Stimulated activated CD8-positive, alpha-beta memory T cell treated with anti-CD3 and anti-CD28 coated beads, Interleukin-7, amount 100 ng/mL, for 4 hours (primary cell): ENCODE measurements at places on chromosomes 11 and 22.

GRCh38 chr11:93291110-93291509 lies 39.4 kb upstream of the DEUP1 start:
- no peak for DNase-seq

DNA sequence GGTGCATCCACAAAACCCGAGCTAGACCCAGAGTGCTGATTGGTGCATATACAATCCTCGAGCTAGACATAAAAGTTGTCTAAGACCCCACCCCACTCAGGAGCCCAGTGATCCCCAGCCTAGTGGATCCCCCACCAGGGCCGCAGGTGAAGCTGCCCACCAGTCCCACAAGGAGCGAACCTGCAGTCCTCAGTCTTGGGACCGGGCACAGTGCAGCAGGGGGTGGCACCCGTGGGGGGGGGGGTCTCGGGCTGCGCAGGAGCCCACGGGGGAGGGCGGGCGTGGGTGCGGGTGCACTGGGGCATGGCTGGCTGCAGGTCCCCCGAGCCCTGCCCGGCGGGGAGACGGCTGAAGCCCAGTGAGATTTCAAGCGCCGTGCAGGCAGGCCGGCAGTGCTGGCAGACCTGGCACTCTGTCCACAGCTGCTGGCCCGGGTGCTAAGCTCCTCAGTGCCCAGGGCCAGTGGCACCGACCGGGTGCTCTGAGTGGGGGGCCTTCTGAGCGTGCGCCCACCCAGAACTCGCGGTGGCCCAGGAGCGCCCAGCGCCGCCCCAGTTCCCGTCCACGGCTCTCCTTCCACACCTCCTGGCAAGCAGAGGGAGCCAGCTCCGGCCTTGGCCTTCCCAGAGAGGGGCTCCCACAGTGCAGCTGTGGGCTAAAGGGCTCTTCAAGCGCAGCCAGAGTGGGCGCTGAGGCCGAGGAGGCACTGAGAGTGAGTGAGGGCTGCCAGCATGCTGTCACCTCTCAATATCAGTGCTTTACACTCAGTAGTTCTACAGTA lies 989.1 kb downstream of the FAM181B start:
- DNase-seq, result no peak

DNA sequence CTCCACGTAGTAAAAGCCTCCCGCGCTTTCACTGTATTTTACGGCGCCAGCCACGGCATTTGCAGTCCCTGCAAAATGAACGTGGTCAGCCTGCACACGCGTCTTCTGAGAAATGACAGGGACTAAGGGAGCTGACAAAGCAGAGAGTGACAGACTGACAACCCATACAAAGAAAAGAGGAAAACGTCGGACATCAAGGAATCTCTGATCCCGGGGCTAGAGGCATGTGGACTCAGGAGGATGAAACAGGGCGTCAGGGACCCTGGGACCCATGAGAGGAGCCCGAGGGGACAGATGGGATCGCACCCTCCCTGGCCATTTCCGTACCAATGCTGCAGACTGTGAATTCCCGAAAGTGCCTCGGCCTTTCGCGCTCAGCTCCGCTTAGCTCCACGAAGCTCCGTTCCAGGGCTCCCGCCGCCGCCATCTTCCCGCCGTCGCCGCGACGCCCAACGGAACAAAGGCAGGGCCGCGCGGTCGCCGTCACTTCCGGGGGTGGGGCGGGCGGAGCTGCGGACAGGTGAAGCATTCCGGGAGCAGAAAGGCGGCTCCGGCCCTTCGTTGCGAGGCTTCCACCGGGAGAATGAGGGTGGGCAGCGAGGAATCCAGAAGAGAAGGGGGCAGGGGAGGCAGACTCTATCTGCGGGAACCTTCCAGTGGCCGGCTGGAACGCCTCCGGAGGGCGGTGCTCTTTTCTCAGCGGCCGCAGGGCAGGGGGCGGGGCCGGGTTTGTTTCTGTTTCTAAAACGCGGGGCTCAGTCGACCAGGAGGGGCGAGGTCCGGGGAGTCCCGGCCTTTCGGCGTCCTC lies at the start of gene NUP160:
Gene NUP160, minus strand, starts transcription at position 459 of the 808 bp plus-strand sequence. Its CDS starts 32 bp downstream, at position 427.
- DNase-seq, result peak; percentile 73

- no peak for DNase-seq
Observed at GRCh38 chr22:17097062-17097461, 12.3 kb downstream of the IL17RA start.

DNA sequence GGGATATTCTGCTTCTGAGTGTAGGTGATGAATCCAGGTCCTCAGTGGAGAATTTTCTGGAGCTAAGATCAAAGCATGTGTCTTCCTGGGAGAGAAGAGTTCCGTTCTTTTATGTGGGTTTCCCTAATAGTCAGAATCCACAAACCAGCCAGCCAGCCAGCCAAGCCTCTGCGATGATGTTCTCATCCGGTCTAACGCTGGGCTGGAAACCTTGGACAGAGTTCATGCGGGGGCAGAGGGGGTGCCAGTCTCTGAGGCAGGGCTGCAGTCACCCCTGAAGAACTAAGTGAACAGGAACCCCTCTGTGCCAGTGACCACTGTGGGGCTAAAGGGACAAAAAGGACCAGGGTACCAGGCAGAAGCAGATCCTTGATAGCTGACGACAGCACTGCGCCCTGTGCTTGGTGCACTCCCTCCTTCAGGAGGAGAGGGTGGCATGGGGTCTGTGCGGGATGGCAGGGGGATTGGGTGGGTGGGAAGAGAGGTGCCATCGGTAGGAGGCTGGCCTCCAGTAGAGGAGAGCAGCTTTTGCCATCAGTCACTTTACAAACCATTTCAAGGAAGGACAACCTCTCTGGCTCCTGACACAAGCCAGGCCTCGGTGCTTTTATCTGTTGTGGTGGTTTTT lies 27.1 kb downstream of the ADAMTS15 start:
- no peak for DNase-seq

GRCh38 chr11:36500315-36500721 lies 9.8 kb downstream of the TRAF6 start:
- DNase-seq, result no peak

DNA sequence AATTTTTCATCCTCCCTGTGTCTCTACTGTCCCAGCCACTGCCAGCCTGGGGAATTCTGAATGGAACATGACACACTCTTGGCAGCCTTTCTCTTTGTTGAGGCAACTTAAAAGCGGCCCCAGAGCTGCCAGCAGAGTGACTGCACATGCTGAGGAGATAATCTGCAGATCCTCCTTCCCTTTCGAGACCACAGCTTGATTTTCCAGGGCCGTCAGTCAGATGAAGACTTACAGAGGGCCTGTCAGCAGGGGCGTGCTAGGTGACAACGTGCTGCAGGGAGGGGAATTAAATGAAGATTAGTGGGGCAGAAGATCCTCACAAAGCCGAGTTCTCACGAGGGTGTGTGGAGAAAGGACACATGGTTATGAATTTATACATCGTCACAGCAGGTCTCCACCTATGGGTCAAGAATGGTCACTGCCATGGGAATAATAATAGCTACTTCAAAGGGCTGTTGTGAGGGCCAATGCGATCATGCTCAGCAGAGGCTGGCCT lies 193.5 kb upstream of the PITPNB start:
- no peak for DNase-seq

DNA sequence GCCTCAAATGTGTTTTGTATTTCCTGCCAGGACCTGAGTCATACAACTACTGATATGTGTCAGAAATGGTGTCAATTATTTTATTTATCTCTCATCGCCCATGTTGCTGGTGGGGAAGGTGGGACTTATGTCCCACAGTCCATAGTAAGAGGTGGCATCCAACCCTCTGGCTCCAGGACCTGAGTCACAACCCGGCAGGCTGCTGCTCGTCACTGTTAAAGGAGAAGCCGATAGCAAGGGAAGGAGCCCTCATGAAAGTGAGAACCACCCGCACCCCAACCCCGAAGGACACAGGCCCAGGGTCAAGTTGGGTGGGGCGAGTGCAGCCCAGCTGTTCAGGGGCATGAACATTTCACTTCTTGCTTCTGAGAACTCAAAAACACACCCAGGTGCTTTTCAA lies 33.1 kb upstream of the TP53I11 start:
- no peak for DNase-seq

GRCh38 chr22:23525510-23525909 lies 54.6 kb downstream of the IGLL1 start:
- DNase-seq, result no peak

DNA sequence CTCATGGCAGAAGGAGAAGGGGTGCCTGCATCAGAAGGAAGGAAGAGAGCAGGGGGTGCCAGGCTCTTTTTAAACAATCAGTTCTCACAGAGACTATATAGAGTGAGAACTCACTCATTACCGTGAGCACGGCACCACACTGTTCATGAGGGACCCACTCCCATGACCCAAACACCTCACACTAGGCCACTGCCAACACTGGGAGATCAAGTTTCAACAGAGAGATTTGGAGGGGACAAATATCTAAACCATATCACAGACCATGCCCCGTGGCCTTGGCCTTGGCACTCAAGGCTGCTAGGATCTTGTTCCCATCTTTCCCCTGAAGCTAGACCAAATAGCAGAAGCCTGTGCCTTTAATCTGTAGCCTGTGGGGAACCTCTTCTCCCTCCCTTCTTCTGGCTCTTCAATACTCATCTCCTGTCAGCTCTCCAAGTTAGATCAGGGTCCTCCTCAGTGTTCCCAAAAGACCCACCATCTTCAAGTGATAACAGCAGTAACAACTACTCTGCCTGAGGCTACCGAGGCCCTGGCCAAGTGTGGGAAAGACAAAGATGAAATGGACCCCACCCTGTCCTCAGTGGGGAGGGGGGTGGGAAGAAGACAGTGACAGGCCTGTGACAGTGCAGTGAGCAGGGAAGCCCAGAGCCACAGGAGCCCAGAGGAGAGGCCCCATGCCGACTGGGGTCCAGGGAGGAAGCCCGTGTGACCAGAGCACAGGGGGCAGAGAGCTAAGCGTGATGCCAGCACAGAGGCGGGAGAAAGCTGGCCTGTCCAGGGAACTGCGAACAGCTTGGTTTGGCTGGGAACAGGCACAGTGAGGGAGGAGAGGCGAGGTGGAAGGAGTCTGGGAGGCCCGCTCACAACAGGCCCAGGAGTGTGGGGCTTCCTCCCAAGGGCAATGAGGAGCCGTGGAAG lies 72.6 kb downstream of the MYO7A start:
- DNase-seq, result no peak

DNA sequence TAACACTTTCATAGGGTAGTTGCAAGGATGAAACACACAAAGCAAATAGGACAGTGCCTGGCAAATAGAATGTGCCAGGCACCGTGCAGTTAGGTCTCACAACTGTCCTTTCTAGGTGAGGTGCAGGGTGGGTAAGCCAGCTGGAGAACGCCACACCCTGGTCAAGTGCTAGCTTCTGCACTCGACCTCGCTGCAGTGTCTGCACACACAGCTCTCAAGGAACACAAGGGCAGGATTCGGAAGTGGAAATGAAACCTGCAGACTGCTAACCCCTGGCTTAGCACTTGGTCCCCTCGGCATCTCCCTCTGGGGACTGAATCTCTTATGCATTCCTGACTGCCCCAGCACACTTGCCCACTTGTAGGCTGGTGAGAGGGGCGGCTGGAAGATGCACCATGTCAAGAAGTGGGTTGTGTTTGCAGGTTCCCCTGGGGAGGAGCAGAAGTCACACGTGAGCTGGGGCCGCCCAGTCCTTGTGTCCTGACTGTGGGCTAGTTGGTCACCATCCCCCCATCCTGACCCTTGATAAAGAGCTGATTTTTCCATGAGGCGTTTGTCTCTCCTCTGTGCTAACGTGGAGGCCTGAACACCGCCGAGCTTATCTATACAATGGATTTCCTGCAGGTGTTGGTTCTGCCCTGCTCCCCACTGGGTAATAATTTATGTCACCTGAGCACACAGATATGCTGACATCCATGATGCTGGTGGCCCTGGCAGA lies 89.0 kb downstream of the MICAL2 start:
- no peak for DNase-seq

- DNase-seq, result no peak
Observed at GRCh38 chr11:47915374-47915773, 65.0 kb upstream of the PTPRJ start.

- no peak for DNase-seq
Observed at GRCh38 chr11:77501758-77502157, 27.9 kb upstream of the PAK1 start.

DNA sequence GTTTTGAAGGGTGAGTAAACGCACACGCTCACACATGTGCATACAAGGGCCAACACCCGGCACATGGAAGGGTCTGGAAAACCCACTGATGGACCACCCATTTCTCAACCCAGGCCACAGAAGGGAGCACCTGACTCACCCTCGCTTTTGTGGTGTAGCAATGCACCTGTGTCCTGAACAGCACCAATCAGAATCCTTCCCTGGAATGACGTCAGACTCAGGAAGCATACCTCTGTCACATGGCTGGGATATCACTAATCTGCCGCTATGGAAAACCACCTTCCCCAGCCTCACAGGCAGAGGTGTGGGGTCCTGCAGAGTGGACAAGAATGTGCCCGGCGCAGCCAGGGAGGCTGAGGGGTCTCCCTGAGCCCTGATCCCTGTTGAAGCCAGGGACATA lies 9.0 kb upstream of the OSM start:
- peak; percentile 43 for DNase-seq

GRCh38 chr22:48135592-48135991 lies 1373.1 kb downstream of the TBC1D22A start:
- no peak for DNase-seq

DNA sequence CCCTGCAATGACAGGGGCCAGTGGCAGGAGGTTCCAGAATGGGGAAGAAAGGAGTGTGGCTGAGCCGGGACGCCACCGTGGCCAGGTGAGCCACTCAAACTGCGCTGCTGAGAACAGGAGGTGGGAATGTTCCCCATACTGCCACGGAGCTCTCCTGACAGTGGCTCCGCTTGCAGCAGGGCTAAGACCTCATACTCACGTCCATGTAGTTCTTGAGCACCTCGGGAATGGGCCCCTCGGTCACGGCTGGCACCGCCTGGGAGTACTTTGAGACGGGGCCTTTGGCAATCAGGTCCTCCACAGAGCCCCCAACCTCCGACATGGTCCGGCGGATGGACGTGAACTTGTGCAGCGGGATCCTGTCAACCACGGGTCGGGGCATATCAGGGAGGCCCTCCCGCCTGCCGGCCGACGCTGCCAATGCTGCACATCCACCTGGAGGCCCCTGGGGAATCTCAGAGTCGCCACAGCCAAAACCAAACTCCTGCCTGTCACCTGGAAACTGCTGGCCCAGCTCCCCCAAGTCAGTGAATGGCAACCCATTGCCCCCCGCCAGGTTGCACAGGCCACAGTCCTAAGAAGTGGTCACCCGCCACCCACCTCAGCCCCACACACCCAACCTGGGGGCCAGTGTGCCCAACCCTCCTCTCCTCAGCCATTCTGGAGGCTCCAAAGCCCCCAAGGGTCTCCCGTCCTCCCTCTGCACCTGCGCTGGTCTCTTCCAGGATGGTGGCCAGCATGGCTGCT lies 2.4 kb downstream of the CTSD start:
- no peak for DNase-seq
